Temporal lobe (tissue), 4 donors: ENCODE measurements at places on chromosomes 4 and X. TPM values are rescaled to one million over a fixed set of nuclear protein-coding genes. Genes with fewer than 3 reads are reported as not detected.

The AMTN gene
- total RNA-seq = not detected

The RNF175 gene
- 26.8 TPM for total RNA-seq

The DYNLT3 gene
- 21.6 TPM for total RNA-seq

The MAGEA6 gene
- not detected for total RNA-seq

The SCARB2 gene
- total RNA-seq = 196 TPM

The USP17L28 gene
- not detected for total RNA-seq

The NXF2 gene
- total RNA-seq = not detected

The LDOC1 gene
- 6.9 TPM for total RNA-seq

The SPANXA1 gene
- total RNA-seq = not detected

The CTAG1A gene
- not detected for total RNA-seq

The PNMA5 gene
- total RNA-seq = 3.0 TPM

The FAAH2 gene
- total RNA-seq = 3.7 TPM

The NPY5R gene
- total RNA-seq = 32.0 TPM

The DCK gene
- total RNA-seq = 65.9 TPM

The LEF1 gene
- 7.1 TPM for total RNA-seq

The GABRB1 gene
- total RNA-seq = 72.0 TPM

The PDLIM3 gene
- 12.3 TPM for total RNA-seq

The VCX gene
- total RNA-seq = not detected

The NDP gene
- 24.3 TPM for total RNA-seq

The SSX3 gene
- not detected for total RNA-seq

The SLC10A4 gene
- 5.2 TPM for total RNA-seq

The SPOCK3 gene
- 10.8 TPM for total RNA-seq

The OTC gene
- under 0.01 TPM for total RNA-seq

The KLF8 gene
- 19.4 TPM for total RNA-seq

The SOWAHD gene
- total RNA-seq = 0.25 TPM

The TEX13C gene
- total RNA-seq = not detected

The CTAG2 gene
- not detected for total RNA-seq

The USP26 gene
- total RNA-seq = not detected

The HPSE gene
- total RNA-seq = 0.49 TPM

The RNF212 gene
- total RNA-seq = 0.49 TPM

The RHOH gene
- total RNA-seq = 0.25 TPM

The LUZP4 gene
- total RNA-seq = not detected

The VCX3A gene
- not detected for total RNA-seq

The NAA15 gene
- 37.6 TPM for total RNA-seq

The TRIM61 gene
- 0.98 TPM for total RNA-seq

The CITED1 gene
- 3.2 TPM for total RNA-seq

The SHROOM4 gene
- total RNA-seq = 2.0 TPM

The NAA11 gene
- total RNA-seq = not detected

The ZNF630 gene
- total RNA-seq = 5.9 TPM

The LYAR gene
- total RNA-seq = 6.4 TPM

The ZDHHC15 gene
- total RNA-seq = 9.6 TPM

The UGT2B15 gene
- total RNA-seq = not detected

The PABPC1L2A gene
- 1.7 TPM for total RNA-seq

The PRR32 gene
- not detected for total RNA-seq

The FGB gene
- not detected for total RNA-seq

The TNIP3 gene
- total RNA-seq = under 0.01 TPM

The NOX1 gene
- not detected for total RNA-seq

The CDS1 gene
- 6.6 TPM for total RNA-seq

The RP2 gene
- 12.3 TPM for total RNA-seq

The DNAAF6 gene
- not detected for total RNA-seq

The NCAPG gene
- 5.9 TPM for total RNA-seq

The ENPEP gene
- 1.7 TPM for total RNA-seq
